NCI-H2171 (cell line): ENCODE measurements at places on chromosomes 5 and 9.

DNA sequence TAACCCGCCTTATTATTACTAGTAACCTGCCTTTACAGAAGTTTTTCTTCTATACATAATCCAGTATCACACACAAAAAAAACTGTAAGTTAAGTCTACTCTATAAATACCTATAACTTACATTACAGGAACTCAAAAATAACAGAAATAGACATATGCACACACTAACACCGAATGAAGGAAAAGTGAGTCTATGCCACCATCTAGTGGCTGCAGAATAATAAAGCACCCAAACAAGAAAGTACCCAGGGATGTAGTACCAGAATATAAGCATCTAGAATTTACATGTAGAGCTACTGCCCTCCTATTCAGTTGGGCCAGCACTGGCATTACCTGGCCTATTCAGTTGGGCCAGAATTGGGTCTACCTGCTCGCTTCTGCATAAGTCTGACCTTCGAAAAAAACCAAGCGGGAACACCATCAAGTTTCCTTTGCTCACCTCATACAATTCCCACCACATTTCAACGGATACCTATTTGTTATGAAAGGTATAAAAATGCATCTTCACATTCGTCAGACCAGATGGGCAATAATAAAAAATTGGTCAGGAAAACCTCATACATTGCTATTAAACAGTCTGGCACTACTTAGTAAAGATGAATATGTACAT is 4.0 kb upstream of the NIPSNAP3A start:
- DNase-seq: peak; percentile 31

GRCh38 chr5:109718632-109719031 is 28.9 kb downstream of the MAN2A1 start:
- no peak for DNase-seq

DNA sequence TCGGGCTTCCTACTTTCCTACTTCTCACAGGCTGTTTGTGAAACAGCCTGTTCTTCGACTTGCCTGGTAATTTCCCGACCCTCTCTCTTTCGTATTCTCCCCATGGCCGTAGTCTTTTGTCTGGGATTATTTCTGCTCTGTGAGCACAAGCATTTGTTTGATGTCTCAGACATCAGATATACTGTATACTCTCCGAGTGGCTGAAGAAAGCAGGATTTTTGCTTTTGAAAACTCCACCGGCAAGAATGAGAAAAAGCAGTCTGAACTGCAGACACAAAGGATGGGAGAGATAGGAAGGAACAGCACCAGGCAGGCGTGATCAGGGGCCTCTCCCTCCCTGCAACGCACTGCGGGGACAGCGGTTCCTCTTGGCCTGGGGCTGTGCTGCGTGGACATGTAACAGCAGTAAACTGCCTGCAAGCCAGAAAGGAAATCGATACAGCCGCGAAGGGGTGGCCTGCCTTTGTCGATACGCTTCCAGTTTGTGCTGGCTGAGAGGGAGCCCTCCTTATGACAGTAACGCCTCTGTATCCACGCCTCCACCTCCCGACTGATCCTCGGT is 313.9 kb upstream of the TLE4 start:
- no peak for DNase-seq

- DNase-seq: no peak
Observed at GRCh38 chr5:31934156-31934555, 240.0 kb downstream of the GOLPH3 start.

GRCh38 chr5:54990841-54991258 is 5.5 kb upstream of the ESM1 start:
- DNase-seq: no peak

DNA sequence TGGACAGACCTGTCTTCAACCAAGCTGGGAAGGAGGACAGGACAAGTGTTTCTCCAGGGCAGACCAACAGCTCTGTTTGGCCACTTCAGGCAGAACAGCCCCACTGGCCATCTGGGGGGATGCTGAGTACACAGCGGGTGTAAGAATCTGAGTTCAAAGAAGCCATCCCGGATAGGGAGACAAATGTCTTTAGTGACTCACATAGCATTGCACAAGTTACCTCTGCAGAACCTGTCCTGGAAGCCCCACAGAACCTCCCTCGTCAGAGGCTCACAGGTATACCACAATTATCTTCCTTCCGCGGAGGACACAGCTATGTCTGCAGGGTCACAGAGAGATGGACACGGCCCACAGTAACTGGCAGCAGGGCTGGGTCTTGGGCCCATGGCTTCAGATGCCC is 2.0 kb downstream of the OR2V2 start:
- DNase-seq: no peak

DNA sequence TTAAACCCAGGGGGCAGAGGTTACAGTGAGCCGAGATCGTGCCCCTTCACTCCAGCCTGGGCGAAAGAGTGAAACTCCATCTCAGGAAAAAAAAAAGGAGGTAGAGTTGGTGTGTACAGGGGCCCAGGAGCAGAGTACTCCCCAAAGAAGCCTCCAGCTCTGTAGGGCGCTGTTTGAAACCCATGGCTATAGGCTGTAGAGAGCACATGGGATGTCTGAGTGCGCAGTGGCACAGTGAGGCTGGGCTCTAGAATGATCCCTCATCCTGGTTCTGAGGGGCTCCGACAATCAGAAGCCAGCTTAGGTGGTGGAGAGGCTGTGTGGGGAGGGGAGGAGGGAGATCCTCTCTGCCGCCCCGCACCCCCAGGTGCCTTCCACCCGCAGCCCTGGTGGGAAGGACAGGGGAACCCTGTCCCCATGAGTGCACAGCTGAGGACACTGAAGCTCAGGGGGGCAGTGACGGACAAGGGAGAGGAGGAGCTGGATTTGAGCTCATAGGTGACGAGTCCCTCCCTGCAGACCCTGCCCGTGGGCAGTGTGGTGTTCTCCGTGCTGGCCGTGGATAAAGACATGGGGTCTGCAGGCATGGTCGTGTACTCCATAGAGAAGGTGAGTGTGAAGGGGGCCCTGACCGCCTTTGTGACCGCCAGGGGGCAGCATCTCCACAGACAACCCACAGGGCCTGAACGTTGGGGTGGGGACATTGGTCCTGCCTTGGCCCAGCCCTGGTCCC is 24.6 kb downstream of the CDHR2 start:
- DNase-seq: no peak

GRCh38 chr5:35979715-35980114 is 11.5 kb downstream of the UGT3A1 start:
- no peak for DNase-seq

GRCh38 chr9:126462617-126463016 is 136.0 kb downstream of the MVB12B start:
- no peak for DNase-seq

DNA sequence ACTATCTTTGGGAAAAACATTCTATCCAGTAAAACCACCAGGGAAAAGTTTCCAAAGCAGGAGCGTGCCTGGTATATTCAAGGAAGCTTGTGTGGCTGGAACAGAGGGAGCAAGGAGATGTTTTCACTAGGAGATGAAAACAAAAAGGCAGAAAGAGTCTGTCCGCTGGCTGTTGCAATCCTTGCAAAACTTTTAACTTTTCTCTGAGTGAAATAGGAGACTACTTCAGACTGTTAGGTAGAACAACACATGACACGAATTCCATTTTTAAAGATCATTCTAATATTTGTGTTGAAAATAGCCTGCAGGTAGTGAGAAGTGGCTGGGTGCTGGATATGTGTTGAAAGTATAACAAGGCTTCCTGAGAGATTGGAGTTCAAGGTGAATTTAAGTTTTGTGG is 69.5 kb downstream of the PRR16 start:
- DNase-seq: no peak

DNA sequence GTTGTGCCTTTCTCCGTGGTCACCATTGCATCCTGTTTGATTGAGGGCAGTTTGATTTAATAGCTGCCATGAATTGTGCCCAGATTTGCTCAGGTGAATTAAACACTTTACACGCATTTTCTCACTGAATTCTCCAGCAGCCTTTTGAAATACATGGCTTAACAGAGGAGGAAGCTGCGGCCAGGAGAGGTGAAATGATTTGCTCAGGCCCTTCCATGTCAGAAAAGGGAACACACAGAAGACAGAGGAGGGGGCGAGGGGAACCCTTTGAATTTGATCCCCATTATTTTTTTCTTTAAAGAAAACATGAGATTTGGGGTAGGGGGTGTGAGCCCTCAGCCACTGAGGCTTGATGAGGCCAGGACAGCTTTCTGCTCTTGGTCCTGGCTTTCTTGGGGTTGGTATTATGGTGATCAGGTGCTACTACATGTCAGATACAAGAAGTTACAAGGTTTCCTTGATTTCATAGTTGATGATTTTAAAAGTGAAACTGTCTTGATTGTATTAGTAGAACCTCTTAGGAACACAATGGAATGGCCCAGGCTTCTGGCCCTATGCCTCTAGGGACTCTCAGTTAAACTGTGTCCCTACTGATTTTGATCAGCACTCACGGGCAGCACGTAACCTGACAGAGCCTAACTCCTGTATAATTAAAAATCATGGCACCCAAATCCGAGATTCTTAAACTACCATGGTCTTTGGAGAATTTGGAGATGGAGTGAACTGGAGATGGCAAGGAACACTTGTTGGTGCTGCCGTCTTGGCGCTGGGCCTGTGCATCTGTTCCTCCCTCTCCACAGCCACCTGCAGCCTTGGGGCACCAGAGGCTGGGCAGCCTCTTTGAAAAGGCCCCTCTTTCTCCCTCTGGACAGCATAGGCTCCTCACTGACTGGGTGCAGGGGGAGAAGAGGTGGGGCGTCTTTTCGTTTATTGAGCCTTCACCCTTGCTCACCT is 107.9 kb downstream of the TRIO start:
- peak; percentile 77 for DNase-seq

- no peak for DNase-seq
Observed at GRCh38 chr5:135490245-135491037, 38.3 kb upstream of the TIFAB start.

- DNase-seq: no peak
Observed at GRCh38 chr5:61000887-61001286, 55.9 kb downstream of the NDUFAF2 start.

GRCh38 chr5:6638236-6638635 is 5.0 kb downstream of the SRD5A1 start:
- DNase-seq: no peak

GRCh38 chr9:107600060-107600573 is 110.5 kb upstream of the KLF4 start:
- no peak for DNase-seq

GRCh38 chr9:113462781-113463286 is 693 bp upstream of the RGS3 start:
- no peak for DNase-seq

DNA sequence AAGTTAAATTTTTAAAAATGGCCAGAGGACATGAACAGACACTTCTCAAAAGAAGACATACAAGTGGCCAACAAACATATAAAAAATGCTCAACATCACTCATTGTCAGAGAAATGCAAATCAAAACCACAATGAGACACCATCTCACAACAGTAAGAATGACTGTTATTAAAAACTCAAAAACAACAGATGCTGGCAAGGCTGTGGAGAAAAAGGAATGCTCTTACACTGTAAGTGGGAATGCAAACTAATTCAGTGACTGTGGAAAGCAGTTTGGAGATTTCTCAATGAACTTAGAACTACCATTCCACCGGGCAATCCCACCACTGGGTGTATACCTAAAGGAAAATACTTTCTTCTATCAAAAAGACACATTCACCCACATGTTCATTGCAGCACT is 168.5 kb upstream of the PIK3R1 start:
- DNase-seq: no peak

DNA sequence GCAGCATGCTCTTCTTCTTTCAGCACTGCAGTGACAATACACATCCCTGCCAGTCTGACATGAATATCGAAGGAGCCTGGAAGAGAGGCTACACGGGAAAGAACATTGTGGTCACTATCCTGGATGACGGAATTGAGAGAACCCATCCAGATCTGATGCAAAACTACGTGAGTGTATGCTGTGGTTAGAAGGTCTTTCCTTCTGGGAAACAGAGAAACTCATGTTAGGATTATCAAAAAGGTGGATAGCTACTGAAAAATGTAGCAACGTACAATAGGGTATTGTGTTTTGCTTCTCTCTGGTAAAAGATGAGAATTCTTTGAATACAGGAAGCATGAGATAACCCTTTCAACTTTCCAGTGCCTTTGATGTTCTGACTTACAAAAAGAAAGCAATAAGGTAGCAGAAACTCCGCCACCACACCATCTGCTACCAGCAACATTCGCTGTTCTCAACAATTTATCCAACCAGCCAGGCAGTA is 133.3 kb downstream of the PCSK5 start:
- DNase-seq: no peak

GRCh38 chr5:170316937-170317336 is 19.4 kb upstream of the LCP2 start:
- no peak for DNase-seq

GRCh38 chr9:109252291-109252690 is 68.6 kb downstream of the EPB41L4B start:
- DNase-seq: no peak

DNA sequence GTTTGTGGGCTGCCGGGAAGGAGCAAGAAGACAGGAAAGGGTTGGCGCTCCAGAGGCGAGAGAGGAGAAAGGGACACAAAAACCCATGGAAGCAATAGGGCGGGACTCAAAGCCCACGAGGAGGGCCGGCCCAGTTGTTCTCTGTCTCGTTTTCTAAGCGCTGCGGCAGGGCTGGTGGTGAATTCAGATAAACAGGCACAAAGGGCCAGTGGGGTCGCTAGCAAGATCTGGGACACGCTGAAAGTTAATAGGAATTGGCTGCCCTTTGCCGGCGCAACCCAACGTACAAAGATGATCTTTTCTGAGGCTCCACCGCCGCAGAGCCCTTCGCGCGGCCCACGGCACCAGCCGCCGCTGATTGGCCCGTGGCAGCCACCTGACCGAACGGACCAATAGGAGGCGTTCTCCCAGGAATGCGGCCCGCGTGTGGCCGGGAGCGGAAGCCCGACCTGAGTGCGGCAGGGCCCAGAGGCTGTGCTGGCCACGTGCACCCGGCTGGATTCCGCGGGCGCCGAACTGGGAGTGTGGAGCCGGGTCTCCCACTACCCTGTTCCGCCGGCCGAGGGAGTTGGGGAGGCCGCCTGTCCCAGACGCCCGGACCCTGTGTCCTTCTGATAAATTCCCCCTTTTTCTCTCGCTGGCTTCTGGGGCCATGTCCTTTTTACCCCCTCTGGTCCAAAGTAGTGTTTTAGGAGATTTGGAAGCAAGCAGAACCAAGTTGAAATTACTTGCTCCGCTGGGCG is 16.8 kb upstream of the NSD1 start:
- DNase-seq: no peak

DNA sequence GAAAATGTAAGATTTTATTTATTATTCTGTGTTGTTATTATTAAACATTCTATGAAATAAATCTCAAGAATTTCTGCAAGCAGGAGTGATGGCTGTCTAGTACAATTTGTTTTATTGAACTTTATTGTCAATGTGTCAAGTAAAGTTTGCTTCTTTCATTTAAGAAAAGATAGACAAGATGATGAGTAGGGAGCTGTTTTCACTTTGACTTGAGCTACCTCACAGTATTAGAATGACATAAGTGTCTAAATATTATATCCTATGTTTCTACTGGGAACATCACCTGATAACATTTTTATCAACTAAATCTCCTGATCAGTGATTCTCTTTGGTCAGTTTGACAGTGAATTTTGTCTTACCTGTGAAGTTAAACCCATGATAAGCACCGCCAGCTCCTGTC is 12.7 kb upstream of the EDIL3 start:
- DNase-seq: no peak

DNA sequence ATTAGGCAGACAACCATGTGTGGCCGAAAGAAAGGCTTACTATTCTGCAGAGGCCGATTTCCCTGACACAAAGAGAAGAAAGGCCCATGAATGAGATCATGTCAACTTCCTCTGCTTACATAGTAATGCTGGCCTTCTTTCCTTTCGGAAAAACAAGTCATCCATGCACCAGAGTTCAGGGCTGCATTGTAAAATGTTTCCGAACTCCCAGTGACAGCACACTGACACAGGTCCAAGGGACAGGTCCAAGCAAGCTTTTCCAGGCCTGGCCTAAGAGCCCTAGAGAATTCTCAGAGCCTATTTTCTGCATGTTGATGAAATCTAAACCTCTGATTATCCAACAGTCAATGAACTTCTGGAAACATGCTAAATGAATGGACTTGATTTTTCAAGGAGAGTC is 140.9 kb downstream of the ZNF608 start:
- no peak for DNase-seq
